ENCODE measurements at places on chromosomes 16 and 17.

DNA sequence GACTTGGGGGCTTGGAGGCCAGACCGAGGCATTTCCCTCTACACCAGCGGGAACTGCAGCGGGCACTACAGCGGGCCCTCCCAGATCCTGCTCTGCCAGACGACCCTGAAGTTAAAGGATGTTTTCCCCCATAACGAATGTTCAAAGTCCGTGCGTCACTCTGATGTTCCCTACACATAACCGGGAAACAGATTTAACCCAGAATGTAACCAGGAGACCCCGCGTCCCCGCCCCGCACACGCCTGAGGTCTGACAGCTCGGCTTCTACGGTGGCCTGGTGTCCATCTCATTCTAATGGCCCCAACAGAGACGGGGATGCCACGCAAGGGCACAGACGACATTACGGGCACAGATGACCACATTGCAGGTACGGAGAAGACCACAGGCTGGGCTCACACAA is 31.7 kb upstream of the RHOT1 start:
- DNase-seq = no peak

GRCh38 chr16:48235058-48235555 is 9.0 kb upstream of the LONP2 start:
- no peak for DNase-seq

GRCh38 chr17:62673614-62674362 is 46.3 kb downstream of the MRC2 start:
- no peak for DNase-seq

DNA sequence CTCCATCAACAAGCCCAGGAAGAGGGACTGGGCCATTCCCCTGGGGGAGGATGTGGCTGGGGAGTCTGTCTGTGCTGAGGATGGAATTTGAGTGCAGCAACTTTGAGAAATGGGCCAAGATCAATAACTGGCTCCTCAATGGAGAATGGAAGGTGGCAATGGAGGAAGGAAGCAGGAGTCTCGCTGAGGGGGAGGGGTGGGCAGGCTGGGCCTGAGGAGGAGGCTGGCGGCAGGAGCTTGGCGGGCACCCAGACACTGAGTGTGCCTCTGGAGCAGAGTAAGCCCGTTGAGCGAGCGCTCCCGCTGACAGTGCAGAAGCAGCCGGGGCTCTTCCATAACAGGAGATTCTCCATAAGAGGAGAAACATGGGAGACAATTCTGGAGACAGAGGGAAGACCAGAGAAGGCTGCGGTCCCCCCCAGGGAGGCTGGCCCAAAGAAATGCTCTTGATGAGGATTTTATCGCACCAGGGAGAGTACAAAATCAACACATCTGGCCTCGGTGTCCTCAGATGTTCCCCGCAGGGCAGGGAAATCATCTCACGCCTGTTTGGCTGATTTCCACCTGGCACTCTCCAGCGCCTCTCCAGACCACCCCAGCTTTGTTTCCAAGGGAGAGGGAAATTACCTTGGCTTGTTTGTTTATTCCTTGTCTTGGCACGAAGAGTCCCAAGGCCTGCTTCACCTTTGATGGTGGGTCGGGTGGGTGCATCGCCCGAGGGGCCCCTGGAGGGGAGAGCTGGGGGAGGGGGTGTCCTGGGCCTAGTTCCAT is 2.8 kb upstream of the MMP15 start:
- DNase-seq = no peak

GRCh38 chr17:68489919-68490318 is 22.3 kb upstream of the PRKAR1A start:
- no peak for DNase-seq

Data from SK-N-DZ (cell line).